Stomach (tissue), 19 donors: ENCODE measurements at places on chromosomes 2 and 18. TPM values are rescaled to one million over a fixed set of nuclear protein-coding genes. Genes with fewer than 3 reads are reported as not detected.

The IL1B gene
- total RNA-seq: 1.2 TPM

The FHOD3 gene
- 9.1 TPM for total RNA-seq

The PDCD1 gene
- total RNA-seq: 0.18 TPM

The CHST9 gene
- 0.29 TPM for total RNA-seq

The PCARE gene
- not detected for total RNA-seq

The DNAJC5G gene
- not detected for total RNA-seq

The IL1RL1 gene
- 61.7 TPM for total RNA-seq

The HOXD12 gene
- total RNA-seq: not detected

The INPP4A gene
- 10.4 TPM for total RNA-seq

The CERS6 gene
- total RNA-seq: 58.8 TPM

The FIGN gene
- 4.1 TPM for total RNA-seq

The C1QL2 gene
- total RNA-seq: not detected

The TAF1B gene
- 20.7 TPM for total RNA-seq
